Sciatic nerve (tissue), 2 donors: ENCODE measurements at places on chromosomes 7 and 10.

DNA sequence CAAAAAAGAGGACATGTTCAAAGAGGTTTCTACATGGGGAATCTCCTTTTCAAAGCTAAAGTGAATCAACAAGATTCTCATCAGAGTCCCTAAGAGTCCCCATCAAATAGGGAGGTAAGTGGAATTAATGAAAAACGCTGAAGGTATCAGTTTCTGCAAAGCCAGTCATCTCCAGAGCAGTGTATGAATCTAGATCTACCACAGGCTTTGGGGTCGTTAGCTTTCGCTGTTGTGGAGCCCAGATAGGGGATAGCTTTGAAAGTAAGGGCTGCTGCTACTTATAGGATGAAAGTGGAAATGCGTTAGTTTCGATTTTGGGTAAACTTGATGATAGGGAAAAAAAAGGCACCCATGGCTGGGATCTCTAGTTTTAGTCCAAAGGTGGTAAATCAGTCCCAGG is 748.4 kb downstream of the LRMDA start:
- no peak for DNase-seq

DNA sequence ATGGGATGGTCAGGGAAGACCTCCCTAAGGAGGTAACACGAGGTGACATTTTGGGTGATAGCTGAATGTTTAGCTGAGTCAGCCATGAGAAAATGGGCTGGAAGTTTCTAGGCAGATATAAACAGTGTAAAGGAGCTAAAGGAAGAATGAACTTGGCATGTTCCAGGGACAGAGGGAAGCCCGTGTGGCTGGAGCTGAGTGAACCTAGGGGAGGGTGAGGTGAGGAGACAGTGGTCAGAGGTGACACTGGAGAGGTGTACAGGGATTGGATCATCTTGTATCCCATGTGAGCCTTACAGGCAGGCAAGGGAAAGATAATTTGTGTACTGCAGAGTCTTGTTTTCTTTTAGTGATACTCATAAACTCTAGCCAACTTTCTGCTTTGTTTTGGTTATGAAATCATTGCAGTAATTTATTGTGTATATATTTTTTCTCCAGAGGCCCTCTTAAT is 1.8 kb downstream of the STARD3NL start:
- no peak for DNase-seq

- no peak for DNase-seq
Observed at GRCh38 chr7:51249187-51249945, 67.2 kb downstream of the COBL start.

DNA sequence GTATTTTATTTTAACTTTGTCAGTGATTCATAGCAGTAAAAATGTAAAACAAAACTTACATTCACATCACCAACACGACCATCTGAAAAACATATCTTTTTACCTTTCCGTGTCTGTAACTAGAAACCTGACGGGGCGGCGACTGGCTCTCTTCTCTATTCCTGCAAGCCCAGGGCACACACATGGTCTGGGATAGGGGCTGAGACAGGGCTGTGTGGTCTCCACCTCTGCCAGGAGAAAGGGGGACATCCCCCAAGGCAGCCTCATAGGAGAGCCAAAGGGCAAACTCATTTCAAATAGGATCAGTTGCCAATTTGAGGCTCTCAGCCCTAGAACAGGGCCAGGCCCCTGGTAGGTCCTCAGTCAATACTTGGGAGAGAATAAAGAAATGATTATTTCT is 359.4 kb downstream of the TCERG1L start:
- DNase-seq = no peak

- peak; percentile 66 for DNase-seq
Observed at GRCh38 chr10:76086761-76087639, 655.6 kb downstream of the LRMDA start.

- DNase-seq = no peak
Observed at GRCh38 chr7:1325246-1325645, 92.6 kb downstream of the UNCX start.

GRCh38 chr10:32104181-32104580 is 48.0 kb upstream of the KIF5B start:
- no peak for DNase-seq

DNA sequence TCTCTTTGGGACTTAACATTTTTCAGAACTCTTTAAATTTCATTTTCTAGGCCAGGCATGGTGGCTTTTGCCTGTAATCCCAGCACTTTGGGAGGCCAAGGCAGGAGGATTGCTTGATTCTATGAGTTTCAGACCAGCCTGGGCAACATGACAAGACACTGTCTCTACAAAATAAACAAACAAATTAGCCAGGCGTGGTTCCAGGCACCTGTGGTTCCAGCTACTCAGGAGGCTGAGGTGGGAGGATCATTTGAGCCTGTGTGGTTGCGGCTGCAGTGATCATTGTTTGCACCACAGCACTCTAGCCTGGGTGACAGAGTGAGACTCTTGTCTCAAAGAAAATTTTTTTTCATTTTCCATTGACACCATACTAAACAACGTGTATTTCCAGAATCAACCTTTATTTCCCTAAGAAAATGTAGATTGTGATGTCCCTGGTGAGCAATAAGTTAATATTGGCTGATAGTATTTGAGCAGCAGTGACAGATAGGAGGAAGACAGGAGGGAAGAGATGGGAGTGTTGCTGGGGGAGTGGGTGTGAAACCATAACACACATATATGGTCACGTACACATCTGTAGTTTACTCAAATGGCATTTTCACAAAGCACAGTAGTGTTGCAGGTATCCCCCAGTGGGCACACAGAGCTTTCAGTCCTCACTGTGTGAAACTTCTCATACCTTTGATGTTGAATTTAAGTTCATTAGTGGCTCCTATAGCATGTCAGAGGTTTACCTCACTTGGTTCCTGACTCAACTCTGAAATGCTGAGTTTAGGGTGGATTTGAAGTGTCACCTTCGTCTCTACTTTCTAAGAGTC is 205.6 kb downstream of the AUTS2 start:
- DNase-seq = no peak

- no peak for DNase-seq
Observed at GRCh38 chr7:26583094-26583648, 281.2 kb downstream of the SKAP2 start.

DNA sequence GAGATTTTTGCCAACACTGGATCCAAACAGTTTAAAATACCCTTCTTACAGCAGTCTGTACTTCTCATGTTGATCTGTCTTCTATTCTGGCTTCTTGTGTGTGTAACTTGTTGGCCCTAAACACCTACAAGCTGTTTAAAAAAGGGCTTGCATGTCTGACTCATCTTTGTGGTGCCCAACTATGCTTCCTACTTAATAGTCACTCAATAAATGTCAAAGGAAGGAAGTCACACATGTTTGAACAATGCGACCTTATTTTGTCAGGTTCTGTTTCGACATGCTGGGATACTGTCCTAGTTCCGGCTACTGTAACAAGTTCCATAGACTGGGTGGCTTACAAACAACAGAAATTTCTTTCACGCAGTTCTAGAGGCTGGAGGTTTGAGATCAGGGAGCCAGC is 9.4 kb upstream of the GRK5 start:
- no peak for DNase-seq

- DNase-seq = peak; percentile 51
Observed at GRCh38 chr7:2037301-2037807, 195.4 kb downstream of the MAD1L1 start.

DNA sequence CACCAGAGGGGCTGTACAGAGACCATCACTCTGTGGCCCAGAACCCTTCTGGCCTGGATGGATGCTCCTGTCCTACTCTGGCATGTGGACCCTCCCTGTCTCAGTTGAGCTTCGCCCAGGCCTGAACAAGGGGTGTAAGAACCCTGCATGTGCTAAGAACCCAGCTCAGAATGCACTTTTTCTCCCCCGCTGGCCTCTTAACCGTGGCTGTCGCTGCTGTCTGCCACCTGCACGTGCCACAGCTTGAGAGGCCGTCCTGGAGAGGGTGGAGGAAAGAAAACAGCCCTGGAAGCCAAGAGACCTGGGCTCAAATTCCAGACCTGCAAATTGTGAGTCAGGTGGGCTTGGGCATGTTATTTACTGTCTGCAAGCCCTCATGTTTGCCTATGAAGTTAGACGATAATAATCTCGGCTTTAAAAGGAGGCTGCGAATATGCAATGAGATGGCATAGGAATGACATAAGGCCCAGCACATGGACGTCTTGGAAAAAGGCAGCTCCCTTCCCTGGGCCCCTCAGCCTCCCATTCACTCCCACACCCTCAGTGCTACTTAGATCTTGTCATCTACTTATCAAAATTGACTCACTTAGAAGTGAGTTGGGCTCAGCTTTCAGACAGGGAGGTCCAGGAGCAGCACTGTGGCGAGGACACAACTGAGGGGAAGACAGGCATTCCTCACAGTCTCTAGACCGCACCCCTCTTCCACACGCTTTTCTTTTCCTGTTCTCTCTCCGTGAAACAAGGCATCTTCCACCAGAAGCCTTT is 31.4 kb downstream of the FIGNL1 start:
- no peak for DNase-seq

DNA sequence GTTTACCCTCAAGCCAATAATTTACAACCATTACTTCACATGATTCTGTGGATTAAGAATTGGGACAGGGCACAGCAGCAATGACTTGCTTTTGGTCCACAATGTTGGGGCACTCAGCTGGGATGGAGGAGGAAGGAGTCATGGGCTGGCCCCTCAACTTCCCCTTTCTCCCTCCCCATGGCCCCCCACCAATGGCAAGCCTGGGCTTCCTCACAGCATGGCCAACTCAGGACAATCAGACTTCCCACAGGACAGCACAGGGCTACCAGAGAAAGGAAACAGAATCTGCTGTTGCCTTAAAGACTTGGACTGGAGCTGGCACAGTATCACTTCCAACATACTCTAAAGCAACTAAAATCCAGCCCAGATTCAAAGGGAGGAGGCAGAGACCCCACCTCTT is 160.7 kb downstream of the PTPN20 start:
- no peak for DNase-seq

- DNase-seq = no peak
Observed at GRCh38 chr7:75591467-75592255, 99.5 kb downstream of the SPDYE5 start.

DNA sequence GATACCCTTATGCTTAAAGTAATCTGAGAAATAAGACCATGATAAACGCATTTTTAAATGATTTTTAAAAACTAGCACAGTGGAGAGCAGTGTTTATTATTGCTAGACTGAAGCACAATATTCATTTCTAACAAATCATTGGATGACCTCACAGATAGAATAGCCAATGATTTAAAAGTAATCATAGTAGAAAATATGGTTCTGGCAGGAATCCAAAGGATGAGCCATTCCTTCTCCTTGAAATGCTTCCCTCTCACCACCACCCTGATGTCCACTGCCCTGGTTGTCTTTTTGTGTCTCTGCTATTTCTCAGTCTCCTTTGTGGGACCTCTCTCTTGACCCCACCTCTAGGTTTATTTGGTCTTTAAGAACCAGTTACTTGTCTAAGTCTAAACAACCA is 64.9 kb downstream of the PRKG1 start:
- DNase-seq = no peak

DNA sequence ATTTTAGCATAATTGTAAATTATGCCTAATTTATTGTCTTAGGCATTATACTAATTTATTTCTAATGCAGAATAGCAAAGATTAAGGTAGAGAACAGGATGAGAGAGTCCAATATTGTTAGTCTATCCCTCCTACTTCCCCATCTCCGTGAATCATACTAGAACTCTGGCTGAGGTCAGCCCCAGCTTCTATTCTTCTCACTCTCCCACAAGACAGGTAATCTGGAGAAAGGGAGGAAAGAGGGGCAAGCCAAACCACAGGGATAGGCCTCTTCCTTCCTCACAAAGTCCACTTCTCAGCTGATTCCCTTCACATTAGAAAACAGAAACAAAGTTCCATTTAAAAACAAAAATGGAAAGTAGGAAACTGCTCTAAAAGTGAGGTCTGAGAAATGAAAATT is 117.5 kb upstream of the LAMB4 start:
- no peak for DNase-seq

DNA sequence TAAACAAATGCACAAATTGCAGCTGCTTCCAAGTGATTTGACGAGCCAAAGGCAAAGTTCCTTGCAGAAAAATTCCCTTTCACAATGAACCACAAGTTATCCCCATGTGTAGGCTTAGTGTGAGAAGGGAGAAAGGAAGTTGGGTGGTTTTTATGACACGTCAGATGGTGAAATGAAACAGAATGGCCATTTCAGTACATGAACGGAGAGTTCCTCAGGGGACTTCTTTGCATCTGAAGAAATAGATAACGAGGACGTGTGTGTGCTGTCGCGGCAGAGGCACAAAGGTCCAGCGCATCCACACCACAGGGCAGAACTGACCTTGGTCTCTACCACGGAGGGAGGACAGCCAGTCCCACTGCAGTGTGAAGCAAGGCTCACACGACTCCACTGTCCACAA is 135.9 kb downstream of the PAXIP1 start:
- no peak for DNase-seq

DNA sequence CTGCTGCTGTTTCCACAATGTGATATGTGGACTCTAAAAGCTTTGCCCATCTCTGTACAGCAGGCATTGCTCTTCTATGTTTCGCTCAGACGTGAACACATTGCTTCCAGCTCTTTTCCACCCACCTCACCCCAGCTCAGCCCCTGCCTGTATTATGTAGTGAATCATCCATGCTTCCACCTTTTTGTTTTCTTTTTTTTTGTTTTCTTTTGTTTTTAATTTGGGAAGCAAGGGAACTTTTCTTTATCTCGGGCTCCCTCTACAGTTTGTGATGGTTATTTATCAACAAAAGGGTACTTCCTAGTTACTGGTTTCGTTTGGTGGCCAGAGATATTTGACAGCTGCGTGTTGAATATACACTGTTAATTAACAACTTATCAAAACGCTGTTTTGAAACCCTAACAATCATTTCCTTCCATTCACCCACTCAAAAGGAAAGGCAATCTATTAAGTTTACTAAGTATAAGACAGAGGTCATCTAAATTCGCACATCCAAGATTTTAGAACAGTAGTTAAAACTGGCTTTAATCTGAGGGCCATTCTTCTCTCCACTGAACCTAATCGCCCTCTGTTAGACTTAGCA is 127.9 kb upstream of the STK17A start:
- no peak for DNase-seq

GRCh38 chr10:70193391-70193844 is 23.1 kb upstream of the SAR1A start:
- no peak for DNase-seq

DNA sequence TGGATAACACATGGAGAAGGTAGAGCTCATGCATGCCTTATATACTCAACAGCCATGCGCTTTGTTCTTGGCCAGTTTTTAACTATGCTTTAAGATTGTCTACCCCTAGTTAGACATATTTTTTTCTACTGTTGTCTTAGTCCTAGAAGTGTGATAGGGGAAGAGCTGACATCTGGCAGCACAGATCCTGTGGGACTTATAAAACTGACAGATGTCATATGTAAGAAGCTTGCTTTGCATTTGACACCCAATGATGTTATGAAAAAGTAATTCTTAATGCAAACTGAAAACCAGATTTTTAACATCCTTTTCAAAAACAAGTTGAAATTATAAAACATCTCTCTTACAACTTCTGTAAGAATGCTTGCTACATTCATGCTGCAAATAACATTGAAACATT is 715.9 kb upstream of the LRRN3 start:
- DNase-seq = no peak

- no peak for DNase-seq
Observed at GRCh38 chr10:36475746-36476145, 649.7 kb upstream of the ANKRD30A start.

- DNase-seq = no peak
Observed at GRCh38 chr7:77450054-77450453, 33.9 kb upstream of the GSAP start.
